CD4-positive, alpha-beta T cell treated with Interleukin-6 for 4 hours (primary cell): ENCODE measurements at places on chromosomes 4 and X.

DNA sequence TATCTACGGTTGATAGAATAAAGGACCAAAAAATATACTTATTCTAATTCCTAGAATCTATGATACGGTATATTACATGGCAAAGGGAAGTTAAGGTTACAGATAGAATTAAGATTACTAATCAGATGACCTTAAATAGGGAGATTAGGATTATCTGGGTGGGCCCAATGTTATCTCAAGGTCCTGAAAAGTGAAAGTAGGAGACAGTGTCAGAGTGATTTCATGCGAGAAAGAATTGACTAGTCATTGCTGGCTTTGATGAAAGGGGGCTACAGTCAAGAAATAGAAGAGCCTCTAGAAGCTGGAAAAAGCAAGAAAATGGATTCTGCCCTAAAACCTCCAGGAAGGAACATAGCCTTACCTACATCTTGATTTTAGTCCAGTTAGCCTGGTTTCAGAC lies 176.9 kb upstream of the PPP1R2C start:
- DNase-seq: no peak

DNA sequence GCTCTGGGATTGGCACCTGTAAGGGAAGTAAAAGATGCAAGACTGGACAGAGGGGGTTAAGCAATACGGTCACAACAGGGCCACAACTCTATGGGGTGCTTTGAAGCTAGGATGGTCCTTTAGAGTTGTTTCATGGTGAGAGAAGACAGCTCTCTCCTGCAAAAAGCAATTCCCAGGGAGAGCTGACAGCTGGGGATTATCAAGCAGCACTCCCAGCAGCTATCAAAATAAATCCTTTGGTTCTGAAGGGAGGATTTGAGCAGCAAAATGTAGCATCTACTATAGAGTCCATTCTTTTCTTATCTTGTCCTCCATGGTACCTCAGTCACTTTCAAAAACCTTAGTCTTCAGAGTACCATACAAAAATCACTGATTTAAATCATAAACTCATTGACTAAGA lies 35.1 kb upstream of the AP1AR start:
- DNase-seq: no peak

DNA sequence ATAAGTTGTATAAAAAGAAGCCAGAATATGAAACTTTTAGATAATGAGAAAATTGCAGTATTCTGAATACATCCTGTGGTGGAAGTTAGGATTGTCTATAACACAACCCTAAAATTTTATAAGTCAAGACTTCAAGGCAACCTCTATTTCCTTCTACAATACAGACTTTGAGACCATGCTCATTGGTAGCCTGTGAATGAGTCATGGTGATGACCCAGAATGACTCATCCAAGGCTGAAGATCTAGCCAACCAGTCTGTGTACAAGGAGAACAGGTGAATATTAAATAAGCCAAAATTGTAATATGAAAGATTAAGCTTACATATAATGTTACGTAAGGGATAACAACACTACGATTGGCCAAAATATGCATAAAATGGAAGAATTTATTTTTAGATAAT lies 475.9 kb upstream of the GALNT7 start:
- no peak for DNase-seq

DNA sequence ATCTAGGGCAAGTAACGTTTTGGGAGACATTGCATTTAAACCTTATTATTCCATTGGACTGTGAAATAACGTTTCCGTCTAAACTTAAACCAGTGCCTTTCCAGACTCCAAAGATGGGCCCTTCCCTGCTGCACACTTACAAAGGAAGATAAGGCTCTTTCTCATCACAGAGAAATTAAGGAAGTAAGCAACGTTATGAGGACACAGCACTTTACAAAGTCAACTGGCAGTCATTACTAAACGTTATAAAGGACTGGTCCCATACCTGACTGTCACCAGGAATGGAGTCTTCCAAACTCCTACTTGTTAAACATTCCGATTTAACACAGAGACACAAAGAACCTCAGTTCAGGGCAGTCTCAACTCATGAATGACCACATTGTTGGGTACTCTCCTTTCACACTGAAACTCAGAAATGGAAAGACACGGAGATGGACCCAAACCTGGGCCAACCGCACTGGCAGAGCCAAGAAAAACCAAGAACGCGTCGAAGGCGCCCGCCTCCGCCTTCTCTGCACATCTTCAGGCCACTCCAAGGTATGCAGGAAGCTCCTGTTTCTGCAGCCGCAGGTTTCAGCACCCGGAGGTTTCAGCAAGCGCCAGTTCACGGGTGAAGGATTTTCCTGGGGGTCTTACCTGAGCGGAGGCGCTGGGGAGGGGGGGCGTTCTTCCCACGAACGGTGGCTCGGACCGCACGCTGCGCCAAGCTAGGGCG lies 670 bp downstream of the PAPSS1 start:
- DNase-seq: no peak

GRCh38 chr4:153297116-153297515 lies 47.4 kb upstream of the MND1 start:
- no peak for DNase-seq

- DNase-seq: no peak
Measured at GRCh38 chr4:106238820-106239420, 77.1 kb downstream of the TBCK start.

GRCh38 chrX:15497865-15498264 lies 2.7 kb upstream of the BMX start:
- peak; percentile 52 for DNase-seq

DNA sequence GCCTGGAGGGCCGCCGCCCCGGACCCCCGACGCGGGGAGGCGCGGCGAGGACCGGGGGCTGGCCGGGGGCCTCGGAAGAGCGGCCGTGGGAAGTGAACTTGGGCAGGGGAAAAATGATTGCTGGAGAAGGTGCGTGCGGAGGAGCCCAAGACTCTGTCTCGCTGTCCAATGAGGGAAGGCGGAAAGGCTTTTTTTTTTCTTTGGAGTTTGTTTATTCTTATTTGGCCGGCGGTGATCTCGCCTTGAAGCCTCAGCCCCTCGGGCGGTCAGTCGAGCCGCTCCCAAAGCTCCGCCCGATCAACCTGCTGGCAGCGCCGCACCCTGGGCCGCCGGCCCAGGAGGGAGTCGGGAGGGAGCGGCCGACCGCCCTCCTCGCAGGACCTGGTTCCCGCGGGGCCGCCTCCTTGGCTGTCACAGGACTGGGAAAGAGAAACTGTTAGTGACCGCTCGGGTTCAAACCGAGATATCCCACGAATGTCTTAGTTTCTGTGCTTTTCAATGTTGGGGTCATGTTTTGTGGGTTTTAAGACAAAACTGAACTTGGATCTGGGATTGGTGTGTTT lies 2.5 kb downstream of the CPEB2 start:
- DNase-seq: peak; percentile 49
